ENCODE measurements at places on chromosomes 4 and X. TPM values are rescaled to one million over a fixed set of nuclear protein-coding genes. Genes with fewer than 3 reads are reported as not detected.

TMPRSS11F gene
- 0.10 TPM for total RNA-seq

NHS gene
- 6.8 TPM for total RNA-seq

MORC4 gene
- 8.0 TPM for total RNA-seq

- no peak for DNase-seq
Observed at GRCh38 chrX:53071064-53071463, 11.1 kb upstream of the TSPYL2 start.

- DNase-seq, result no peak
Observed at GRCh38 chr4:10613926-10614478, 70.6 kb downstream of the CLNK start.

PCSK1N gene
- total RNA-seq, result 0.59 TPM

JCHAIN gene
- not detected for total RNA-seq

DNA sequence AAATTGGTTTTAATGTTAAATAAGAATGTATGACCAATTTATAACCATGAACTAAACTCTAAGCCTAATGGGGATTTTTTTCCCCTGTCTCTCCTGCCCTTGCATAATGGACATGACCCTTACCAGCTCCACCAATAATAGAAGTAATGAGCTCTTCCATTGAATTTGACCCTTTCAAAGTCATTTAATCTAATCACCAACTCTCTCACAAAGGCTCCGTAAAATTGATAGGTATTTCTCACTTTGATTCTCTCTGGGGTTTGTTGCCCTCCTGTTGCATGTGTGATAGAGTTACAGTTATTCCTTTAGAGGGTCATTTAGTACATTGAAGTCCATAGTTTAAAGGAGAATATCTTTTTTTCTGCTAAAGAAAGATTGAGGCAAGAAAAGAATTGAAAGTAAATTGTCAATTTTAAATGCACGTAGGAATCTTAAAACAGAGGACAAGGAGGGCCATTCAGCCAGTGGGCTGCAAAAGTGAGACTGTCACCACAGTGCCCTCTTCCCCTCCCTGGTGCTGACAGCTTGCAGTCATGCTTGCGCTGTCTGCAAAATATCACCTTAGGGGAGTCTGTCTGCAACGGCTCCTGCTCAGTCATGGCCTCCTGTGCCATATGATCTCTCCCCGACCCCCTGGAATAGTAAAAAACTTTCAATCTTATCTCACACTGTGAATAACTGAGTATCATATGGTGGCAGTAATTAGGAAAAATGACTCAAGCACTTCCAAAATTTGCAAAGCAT is 307.5 kb upstream of the GNPDA2 start:
- DNase-seq, result no peak

- no peak for DNase-seq
Observed at GRCh38 chrX:134695999-134696398, 37.7 kb upstream of the PLAC1 start.

NSG1 gene
- not detected for total RNA-seq

DNA sequence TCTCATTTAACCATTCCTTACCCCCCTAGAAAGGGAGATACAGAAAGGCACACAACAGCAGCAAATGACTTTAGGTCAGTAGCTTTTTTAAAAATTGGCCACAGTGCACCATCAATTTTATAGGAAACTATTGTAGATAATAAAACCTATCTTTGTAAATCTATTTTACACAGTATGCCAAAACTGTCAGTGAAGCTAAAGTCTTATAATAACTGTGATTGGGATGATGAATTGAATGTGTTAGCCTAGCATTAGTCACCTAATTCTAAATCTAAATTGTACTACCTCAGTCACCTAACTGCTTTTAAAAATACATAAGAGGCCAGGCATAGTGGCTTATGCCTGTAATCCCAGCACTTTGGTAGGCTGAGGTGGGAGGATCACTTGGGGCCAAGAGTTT is 44.2 kb downstream of the SH3RF1 start:
- DNase-seq, result no peak

KLF8 gene
- 3.4 TPM for total RNA-seq

HPGD gene
- 0.24 TPM for total RNA-seq

- DNase-seq, result no peak
Observed at GRCh38 chr4:172866421-172866820, 302.2 kb upstream of the GALNT7 start.

GRCh38 chr4:128550060-128550459 is 259.4 kb upstream of the JADE1 start:
- no peak for DNase-seq

DNA sequence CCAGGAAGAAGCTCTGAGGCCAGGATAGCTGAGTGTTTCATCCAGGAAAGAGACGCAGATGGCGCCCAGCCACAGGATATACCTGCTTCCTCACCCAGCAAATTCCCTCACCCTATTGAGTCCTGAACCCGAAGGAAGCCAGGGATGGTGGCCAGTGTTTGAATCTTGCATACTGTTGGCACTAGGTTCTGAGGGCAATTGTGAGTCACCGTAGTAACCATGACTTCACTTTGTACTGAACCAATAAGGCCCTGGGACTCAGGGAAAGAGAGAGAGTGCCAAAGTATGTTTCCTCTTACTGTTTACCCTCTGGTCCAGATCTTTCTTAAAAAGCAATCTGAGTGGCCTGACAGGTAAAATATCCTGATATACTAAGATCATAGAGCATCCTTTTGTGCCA is 25.6 kb upstream of the SMIM10L2A start:
- DNase-seq, result peak; percentile 4

- no peak for DNase-seq
Observed at GRCh38 chr4:64799751-64800150, 390.5 kb upstream of the TECRL start.

GRCh38 chr4:66741081-66741480 is 804.2 kb downstream of the CENPC start:
- no peak for DNase-seq

DNA sequence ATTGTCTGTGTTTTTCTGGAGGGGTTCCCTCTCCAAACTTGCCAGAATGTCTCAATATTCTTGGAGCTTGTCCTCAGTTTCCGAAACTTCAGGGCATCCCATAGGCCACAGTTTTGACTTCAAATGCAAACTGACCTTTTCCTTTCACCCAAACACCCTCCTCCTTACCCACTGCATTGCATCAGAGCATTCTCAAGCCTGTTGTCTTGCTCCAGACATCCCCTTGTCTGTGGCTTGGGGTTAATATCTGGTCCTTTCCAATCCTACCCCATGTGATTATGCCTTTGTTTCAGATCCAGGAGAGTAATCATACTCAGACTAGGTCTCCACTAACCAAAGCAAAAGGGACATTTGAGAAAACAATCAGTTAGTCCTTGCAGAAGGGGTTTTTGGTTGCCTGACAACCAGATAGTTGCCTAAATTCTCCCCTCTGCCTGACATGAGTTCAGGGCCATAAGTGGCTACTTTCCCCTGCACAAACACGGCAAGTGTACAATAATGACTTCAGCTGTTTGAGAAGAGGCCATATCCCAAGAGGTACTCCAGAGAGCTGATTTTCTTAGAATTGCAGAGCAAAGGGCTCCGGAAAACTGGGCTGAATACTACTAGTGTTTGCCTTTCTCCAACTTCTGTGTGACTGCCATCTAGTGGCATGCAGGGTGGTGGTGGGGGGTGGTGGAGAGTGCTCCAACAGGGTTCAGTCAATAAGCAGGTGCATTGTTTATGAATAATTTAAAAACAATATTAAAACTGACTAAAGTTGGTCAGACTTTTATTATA is 130.2 kb downstream of the CHRDL1 start:
- DNase-seq, result peak; percentile 44

UBE2K gene
- 23.4 TPM for total RNA-seq

- DNase-seq, result peak; percentile 90
Observed at GRCh38 chrX:150362599-150363481, at the start of gene MAMLD1. TSS of gene MAMLD1 (plus strand) at chrX:150363317. CDS start at chrX:150445517, 82,200 bp downstream.

PRDX4 gene
- total RNA-seq, result 478 TPM

- DNase-seq, result peak; percentile 87
Observed at GRCh38 chr4:76738086-76738931, 159.6 kb downstream of the SOWAHB start.

- DNase-seq, result no peak
Observed at GRCh38 chrX:120463241-120463640, 5.9 kb downstream of the LAMP2 start.

XAGE1B gene
- total RNA-seq, result 5.5 TPM

DNA sequence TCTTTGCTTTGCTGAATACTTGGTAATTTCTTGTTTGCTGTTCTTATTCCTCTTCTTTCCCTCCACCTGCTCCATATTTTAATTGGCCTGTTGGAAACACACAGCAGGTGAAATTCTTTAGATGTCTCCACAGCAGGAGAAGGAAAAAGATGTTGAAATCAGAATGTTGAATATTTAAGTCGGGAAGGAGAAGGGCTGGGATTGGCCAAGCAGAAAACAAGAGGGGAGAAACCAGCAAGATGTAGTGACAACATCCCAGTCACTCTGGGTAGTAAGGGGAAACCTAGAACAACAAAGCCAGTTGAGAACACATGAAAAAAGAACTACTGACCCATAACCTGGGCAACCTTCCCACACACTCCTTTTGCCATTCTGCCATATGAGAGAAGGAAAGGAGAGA is 37.3 kb upstream of the STAG2 start:
- DNase-seq, result no peak

GLUD2 gene
- total RNA-seq, result 2.1 TPM

- DNase-seq, result peak; percentile 21
Observed at GRCh38 chrX:108090491-108091263, 665 bp downstream of the PSMD10 start.

DNA sequence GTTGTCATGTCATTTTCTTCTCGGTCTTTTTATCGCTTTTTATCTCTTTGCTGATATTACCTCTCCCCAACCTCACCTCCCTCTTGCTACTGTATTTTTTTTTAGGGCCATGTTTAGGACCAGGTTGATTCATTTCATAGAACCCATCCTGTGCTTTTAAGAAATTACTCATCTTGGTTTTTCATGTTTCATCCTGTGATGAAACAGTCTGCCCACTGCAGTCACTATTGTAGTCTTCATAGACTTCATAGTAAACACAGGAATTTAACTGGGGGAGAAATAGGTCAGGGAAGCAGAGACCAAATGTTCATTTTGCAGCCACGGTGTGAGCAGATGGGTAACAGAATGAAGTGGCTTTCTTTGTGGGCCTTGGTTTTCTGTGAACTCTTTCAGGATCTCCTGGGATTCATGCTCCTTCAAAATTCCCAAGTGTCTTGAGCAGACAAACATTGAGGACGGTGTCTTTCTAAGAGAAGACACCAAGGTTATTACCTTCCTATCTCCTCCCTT is 161.8 kb downstream of the NAA11 start:
- no peak for DNase-seq

- no peak for DNase-seq
Observed at GRCh38 chrX:8520178-8520577, 55.5 kb downstream of the VCX3B start.

- peak; percentile 3 for DNase-seq
Observed at GRCh38 chr4:71732706-71733105, 51.2 kb downstream of the GC start.

HADH gene
- total RNA-seq, result 15.1 TPM

UBA6 gene
- total RNA-seq, result 162 TPM

- DNase-seq, result no peak
Observed at GRCh38 chr4:75686346-75686745, 13.1 kb upstream of the G3BP2 start.

PGRMC2 gene
- 15.6 TPM for total RNA-seq

- no peak for DNase-seq
Observed at GRCh38 chr4:112673686-112674085, 36.7 kb downstream of the LARP7 start.

DNA sequence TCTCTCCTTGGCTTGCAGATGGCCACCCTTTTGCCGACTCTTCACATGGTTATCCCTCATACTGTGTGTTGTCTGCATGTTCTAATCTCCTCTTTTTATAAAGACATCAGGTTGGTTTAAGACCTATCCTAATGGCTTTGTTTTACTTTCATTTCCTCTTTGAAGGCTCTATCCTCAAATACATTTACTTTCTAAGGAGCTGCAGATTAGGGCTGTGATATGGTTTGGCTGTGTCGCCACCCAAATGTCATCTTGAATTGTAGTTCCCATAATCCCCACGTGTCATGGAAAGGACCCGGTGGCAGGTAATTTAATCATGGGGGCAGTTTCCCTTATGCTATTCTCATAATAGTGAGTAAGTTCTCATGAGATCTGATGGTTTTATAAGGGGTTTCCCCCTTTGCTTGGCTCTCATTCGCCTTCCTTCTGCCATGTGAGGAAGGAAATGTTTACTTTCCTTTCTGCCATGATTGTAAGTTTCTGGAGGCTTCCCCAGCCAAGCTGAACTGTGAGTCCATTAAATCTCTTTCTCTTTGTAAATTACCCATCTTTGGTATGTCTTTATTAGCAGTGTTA is 204.5 kb downstream of the RELL1 start:
- no peak for DNase-seq

GAGE12E gene
- total RNA-seq, result not detected

LRAT gene
- total RNA-seq, result 0.10 TPM

DNA sequence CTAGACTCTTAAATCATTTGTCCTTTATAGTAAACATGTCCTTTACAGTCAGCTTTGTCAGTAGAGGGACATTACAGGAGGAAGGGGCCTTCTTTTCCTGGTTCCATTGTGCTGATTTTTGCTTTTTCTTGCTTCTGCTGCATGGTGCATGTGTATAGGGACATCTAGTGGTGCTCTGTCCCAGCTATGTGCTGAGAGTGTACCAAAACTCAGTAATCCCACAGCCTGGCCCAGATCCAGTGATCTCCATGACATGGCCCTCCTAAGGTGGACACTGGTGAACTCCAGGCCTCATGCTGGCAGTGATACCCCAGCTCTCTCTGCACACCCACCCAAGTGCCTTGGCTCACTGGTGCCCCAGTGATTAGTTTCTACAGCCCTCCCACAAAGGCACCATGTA is 45.2 kb downstream of the MAGEB17 start:
- peak; percentile 40 for DNase-seq

RXFP1 gene
- not detected for total RNA-seq

LINC00632 gene
- 0.48 TPM for total RNA-seq

ATP6AP1 gene
- total RNA-seq, result 29.0 TPM

GRCh38 chr4:39770969-39771724 is 73.2 kb downstream of the UBE2K start:
- DNase-seq, result no peak

TIGD4 gene
- under 0.01 TPM for total RNA-seq

HSFX1 gene
- 0.36 TPM for total RNA-seq

DNA sequence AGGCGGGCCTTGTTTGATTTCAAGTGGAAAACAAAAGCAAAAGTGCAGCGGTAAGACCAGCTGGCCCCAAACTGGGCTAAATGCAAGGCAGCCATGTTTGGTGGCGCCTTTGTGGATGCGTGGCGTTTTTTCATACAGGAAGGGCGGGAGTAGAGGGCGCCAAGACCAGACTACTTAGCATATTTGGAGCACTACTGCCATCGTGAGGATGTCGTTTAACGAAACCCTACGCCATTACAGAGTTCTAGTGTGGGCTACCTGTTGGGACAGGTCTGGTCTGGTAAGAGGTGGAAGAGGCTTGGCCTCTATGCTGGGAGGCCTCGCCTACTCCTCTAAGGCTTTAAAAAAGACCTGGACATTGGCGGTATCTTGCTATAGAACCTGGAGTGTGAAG is 230.7 kb upstream of the STK26 start:
- DNase-seq, result no peak

ELOVL6 gene
- 6.1 TPM for total RNA-seq

GRCh38 chr4:87688316-87688715 is 38.2 kb downstream of the DMP1 start:
- no peak for DNase-seq

SMIM43 gene
- not detected for total RNA-seq
